Upper lobe of left lung (tissue), 6 donors: ENCODE measurements at places on chromosomes 2 and 18. TPM values are rescaled to one million over a fixed set of nuclear protein-coding genes. Genes with fewer than 3 reads are reported as not detected.

DUSP19 gene
- 1.4 TPM for total RNA-seq

DNA sequence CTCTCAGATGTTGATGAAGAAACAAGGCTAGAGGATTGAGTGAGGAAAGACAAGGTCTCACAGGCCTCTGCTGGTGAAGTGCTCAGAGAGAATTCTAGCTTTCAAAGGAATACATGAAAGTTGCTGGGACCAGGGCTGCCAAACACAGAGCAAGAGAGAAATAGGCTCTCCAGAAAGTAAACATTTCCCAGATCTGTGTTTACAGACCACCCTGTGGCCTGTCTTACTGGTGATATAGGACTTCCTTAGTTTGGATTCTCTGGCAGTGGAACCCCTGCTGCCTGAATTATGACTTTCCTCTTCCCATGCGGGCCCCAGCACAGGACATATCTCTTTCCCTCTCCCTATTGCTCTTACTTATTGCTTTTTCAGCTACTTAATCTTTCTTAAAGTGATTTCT, 64.5 kb downstream of the TACR1 start:
- no peak overlapping the region for H3K4me3 ChIP-seq
- H3K36me3 ChIP-seq, result no peaks in the 10 kb centered on the region
- no peak overlapping the region for H3K27ac ChIP-seq
- no peak for DNase-seq

DNA sequence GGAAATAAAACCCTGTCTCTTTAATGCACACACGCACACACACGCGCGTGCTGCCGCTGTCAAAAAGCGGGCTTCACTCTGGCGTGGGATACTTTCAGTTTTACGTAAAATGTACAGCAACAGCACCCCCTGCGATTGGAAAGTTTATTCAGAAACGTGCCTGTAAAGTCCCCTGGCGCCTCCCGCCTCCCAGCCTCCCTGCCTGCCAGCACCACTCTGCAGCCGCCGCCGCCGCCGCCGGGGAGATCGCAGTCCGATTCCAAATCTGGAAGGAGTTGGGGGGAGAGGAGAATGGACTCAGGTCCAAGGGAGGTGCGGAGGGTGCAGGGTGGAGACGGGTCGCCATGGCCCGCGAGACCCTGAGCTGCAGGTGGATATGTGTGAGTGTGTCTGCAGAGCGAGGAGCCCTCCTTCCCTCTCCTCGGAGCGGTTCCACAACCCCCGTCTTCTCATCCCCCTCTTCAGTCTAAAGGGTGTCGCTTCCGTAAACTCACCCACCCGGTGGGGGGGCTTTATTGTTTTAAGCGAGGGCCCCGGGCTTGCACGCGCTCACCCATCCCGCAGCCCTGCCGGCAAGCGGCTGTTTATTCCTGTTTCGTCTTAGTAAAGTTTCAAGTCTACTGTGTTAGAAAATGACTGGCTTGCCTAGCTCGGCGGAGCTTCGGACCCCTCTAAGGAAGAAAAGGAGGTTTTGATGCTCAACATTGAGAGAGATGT, 1.8 kb upstream of the BCL11A start:
- DNase-seq, result peak; percentile 90
- H3K27me3 ChIP-seq, result peaks cover 4% of the 10 kb centered on the region
- peaks cover 57% of the 10 kb centered on the region for H3K4me1 ChIP-seq

GRCh38 chr2:28406276-28407096, 13.8 kb downstream of the FOSL2 start:
- H3K4me1 ChIP-seq, result peaks cover 39% of the 10 kb centered on the region
- peak; percentile 60 for DNase-seq
- peak overlapping the region; percentile 81 for H3K27ac ChIP-seq
- H3K27me3 ChIP-seq, result no peaks in the 10 kb centered on the region
- no peak overlapping the region for H3K4me3 ChIP-seq

DNA sequence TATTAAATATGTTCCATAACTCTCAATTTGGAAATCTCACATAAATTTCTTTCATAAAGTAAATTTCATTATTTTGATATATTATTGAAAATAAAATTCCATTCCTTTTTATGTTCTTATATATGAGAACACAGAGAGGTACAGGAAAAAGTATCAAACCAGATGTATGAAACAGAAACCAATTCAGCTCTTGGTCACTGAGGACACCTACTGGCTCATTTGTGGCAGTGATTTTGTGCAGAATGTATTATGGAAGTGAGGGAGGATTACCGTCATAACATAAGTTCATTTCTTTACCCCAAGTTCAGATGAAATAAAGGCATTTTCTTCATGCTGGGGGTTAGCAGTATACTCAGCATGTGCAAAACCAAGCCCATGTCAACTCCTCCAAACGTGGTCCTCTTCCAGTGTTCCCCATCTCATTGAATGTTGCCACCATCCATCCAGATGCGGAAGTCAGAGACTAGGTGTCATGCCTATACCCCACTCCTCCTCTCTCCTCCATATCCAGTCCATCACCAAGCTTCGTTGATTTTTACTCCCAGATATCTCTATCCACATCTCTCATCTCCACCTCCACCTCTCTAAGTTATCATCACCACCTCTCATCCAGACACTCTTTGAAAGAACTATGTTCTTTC, 41.7 kb upstream of the MALL start:
- DNase-seq, result no peak
- H3K27me3 ChIP-seq, result no peaks in the 10 kb centered on the region
- no peak overlapping the region for H3K27ac ChIP-seq
- H3K36me3 ChIP-seq, result no peaks in the 10 kb centered on the region
- H3K4me1 ChIP-seq, result no peaks in the 10 kb centered on the region

- no peak for DNase-seq
- H3K27ac ChIP-seq, result no peak overlapping the region
- H3K4me3 ChIP-seq, result no peak overlapping the region
- no peaks in the 10 kb centered on the region for H3K36me3 ChIP-seq
Observed at GRCh38 chr2:133790711-133791110, 222.4 kb upstream of the NCKAP5 start.

DNA sequence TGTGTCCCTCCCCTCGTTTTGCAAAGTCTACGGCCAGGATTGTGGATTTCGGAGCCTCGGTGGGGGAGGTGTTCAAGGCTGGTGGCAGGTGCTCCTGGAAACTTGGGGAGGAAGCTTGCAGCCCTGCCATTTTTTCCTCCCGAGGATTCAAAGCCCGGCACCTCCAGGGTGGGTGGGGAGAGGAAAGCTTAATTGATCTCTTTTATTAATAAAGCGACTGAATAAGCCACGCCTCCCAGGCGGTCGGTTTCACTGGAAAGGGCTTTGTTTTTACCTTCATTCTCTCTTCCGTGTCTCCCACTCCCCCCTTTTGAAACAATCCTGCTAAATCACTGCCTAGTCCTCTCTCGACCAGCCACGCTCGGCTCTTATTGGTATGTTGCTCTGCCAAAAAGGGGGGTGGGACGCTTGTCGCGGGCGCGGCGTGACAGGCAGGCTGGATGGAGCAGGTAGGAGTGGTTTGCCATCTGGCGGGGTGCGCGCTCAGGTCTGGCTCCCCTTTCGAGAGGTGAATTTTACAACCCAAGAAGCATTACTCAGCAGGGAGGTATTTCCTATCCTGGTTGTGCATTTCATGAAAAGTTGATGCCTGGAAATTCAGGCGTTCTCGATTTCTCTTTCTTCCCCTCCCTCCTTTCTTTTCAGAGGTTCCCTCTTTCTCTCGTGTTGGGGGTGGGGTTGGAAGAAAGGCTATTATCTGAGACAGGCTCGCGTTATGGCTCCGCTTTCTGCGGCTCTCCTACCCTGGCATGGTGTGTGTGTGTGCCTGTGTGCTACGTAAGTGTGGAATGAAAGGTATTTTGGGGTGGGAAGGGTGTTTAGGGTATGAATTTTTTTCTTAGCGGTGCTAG, 1.4 kb downstream of the NEDD4L start:
- H3K36me3 ChIP-seq, result no peaks in the 10 kb centered on the region
- H3K4me1 ChIP-seq, result peaks cover 28% of the 10 kb centered on the region
- H3K27ac ChIP-seq, result peak overlapping the region; percentile 93
- peak overlapping the region; percentile 68 for H3K4me3 ChIP-seq
- DNase-seq, result peak; percentile 90
- H3K27me3 ChIP-seq, result no peaks in the 10 kb centered on the region

DNA sequence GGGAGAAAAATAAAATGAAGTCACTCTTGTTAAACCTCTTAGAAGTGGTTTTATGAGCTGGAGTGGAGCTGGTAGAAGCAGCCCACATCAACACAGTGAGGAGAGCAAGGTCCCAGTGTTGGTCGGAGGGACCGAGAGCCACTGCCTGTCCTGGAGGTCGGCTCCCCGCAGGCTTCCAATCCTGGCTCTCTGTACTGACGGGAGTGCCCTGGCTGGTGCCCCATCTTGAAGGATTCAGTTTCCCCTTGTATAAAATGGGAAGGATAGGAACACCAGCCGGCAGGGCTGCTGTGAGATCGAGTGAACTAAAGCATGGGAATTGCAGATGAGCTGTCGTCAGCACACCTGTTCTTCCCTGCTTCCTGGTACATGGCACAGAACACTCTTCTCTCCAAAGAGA, 104.3 kb upstream of the ID2 start:
- H3K27me3 ChIP-seq, result no peaks in the 10 kb centered on the region
- no peak for DNase-seq
- no peak overlapping the region for H3K27ac ChIP-seq
- H3K36me3 ChIP-seq, result no peaks in the 10 kb centered on the region
- peaks cover 4% of the 10 kb centered on the region for H3K4me1 ChIP-seq
